ENCODE measurements at places on chromosomes 5 and 9. TPM values are rescaled to one million over a fixed set of nuclear protein-coding genes. Genes with fewer than 3 reads are reported as not detected.
A peak's percentile ranks its signal among the peaks of the same experiment; 100 is the strongest.

Gene ATG10
- total RNA-seq = 9.1 TPM

Gene PLAC8L1
- not detected for total RNA-seq

Gene GLRA1
- total RNA-seq = not detected

Gene ITK
- 1.3 TPM for total RNA-seq

Gene ENTPD8
- total RNA-seq = not detected

Gene WDR38
- not detected for total RNA-seq

Gene ORM1
- not detected for total RNA-seq

Gene HTR1A
- not detected for total RNA-seq

Gene TMEM174
- total RNA-seq = not detected

Gene SLC36A1
- 12.2 TPM for total RNA-seq

Gene PLPP7
- total RNA-seq = 10.0 TPM

DNA sequence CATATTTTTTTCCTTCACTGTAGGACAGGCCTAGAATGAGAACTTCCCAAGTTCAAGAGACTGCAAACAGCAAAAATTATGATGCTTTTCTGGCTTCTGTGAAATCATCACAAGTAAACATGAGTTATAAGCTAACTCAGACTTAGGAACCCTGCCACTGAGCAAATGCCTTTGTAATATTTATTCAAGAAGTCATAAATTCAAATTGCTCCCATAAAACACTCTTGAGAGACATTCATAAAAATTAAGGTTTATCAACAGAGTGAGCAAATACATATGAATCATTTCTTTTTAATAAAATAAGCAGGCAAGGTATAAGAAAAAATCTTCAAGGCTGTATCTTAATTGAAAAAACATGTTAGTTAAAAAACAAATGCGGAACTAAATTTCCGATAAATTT is 124.2 kb downstream of the GNA14 start:
- peak; percentile 50 for DNase-seq

DNA sequence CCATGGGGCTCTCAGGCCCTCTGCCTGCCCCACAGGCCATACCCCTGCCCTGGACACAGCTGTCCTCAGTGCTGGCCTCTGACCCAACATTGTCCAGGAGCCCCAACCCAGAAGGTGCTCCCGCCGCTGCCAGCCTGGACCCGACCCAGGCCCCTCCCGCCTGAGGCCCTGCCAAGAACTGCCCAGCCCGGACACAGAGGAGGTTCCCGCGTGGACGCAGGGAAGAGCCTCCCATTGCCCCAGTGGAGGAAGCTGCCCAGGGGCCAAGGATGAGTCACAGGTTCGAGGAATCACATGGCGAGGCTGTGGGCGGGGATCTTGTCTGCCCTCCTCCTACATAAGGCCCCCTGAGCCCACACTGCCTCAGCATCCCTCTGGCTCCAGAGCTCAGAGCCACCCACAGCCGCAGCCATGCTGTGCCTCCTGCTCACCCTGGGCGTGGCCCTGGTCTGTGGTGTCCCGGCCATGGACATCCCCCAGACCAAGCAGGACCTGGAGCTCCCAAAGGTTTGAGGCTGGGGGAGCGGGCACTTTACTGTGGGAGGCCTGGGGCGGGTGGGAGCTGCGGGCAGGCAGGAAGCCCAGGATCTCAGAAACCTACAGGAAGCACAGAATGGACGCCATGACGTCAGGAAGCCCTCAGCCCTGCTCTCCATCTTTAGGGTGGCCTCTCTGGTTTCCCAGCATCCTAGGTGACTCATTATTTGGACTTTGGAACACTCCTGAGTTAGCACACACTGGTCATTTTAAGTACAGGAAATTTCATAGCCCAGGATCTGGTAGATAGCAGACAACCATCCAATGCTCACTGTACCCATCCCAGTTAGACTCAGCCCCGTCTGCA is at the start of gene PAEP:
PAEP (plus strand) TSS at position 366 of the 844 bp plus-strand sequence.
- DNase-seq = no peak

DNA sequence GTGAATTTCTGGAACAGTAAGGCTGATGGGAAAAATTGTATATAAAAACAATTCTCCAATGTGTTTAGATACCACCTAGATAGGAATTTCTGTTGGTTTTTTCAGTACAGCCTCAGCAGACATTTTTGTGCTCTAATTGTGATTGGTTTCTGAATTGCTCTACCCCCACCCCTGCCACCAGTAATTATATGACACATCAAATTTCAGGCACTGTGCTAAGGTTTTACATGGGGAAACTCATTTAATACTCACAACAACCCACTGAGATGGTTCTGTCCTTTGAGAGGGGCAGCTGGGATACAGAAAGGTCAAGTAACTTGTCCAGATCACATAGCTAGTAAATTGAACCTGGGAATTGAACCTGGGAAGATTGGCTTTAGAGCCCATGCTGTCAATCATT is 288.0 kb downstream of the ARHGEF28 start:
- no peak for DNase-seq

- no peak for DNase-seq
These were observed 30.7 kb upstream of the PSD2 start for GRCh38 chr5:139764886-139765408.

- peak; percentile 14 for DNase-seq
These were observed 125.1 kb upstream of the SGCD start for GRCh38 chr5:156201788-156202403.

DNA sequence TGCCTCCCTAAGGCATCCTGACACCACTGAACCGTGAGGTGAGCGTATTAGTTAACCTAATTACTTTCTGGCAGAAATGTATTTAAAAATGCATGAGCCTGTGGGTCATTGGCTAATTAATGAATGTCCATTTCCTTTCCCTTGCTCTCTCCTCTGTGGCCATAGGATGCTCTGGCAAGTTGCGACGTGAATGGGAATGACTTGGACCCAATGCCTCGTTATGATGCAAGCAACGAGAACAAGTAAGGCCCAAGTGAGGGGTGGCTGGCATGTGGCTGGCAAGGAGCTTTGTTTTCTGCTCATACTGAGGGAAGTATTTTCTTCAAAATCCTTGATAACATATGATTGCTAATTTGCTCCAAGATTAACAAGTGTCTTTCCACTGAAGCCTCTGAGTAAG is 136.3 kb downstream of the PCSK5 start:
- DNase-seq = no peak

DNA sequence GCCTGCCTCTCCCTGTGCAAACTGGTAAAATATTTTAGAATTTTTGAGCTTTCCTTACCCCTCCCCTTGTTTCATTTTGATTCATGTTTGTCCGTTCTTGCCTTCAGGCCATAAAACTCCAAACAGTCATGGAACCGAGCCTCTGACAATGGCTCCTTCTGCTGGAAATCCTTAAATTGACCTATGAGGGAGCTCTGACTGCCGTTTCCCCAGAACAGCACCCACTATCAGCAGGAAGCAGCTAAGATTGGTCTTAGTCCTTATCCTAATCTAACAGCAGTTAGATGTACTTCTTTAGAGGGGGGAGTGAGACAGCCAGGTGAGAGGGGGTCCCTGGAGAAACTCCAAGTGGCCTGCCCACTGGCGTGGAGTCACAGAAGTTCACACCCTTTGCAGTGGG is 106.7 kb downstream of the FAM174A start:
- DNase-seq = no peak

DNA sequence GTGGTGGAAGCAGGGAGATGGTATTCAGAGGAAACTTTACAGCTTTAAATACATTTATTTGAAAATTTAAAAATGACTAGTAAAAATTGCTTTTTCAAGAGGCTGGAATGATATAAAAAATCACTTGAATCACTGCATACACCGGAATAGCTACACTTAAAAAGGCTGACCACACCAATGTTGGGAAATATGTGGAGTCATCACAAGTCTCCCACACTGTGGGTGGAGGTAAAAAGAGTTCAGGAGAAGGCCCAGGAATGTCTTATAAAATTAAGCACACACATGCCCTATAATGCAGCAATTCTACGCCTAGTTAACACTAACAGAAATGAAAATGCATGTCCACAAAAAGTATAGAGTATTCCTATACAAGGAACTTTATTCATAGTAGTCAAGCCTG is 198.1 kb downstream of the ROR2 start:
- DNase-seq = peak; percentile 78

DNA sequence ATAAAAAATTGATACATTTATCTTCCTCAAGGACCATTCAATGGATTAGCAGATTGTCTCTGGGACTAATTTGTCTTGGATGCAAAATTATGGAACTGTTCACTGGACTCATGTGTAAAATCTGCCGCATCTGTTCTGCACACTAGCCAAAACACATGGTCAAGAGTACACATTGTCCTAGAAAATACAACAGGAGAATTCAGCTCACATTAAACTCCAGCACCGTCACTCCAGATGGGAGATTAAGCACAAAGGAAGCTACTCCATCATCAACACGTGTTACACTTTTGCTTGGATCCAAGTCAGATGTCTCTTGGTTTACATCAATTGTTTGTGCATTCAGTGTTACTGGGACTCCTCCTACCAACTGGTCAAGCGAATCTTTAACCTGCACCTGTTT is 28.8 kb downstream of the C5 start:
- peak; percentile 56 for DNase-seq

DNA sequence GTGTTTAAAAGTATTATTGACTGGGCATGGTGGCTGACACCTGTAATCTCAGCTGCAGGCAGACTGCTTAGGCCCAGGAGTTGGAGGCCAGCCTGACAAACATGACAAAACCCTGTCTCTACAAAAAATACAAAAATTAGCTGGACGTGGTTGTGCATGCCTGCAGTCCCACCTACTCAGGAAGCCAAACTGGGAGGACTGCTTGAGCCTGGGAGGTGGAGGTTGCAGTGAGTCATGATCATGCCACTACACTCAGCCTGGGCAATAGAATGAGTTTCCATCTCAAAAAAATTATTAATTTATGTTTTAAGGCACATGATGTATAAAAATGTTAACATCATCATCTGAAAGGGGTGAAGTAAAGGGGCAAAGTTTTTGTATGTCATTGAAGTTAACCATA is 49.7 kb upstream of the FNIP1 start:
- no peak for DNase-seq

GRCh38 chr5:3605298-3606010 is 9.8 kb downstream of the IRX1 start:
- no peak for DNase-seq

- no peak for DNase-seq
These were observed 24.2 kb upstream of the SIL1 start for GRCh38 chr5:139222346-139222745.

DNA sequence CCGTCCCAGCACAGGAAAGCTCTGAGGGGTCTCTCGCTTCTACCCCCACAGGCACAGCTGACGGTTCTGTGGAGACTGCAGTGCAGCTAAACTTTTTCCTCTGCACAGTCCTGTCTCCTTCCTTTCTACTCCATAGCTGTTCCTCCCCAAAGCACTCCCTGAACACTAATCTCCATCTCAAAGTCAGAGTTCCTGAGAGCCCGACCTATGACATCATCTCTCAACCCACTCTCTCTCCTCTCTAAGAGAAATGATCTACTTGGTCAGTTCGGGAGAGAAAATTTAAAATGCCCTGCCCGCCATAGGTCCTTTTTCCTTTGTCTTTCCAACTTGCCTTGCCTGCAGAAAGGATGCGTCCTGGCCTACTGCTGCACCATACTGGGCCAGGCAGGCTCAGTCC is 90.6 kb downstream of the FANCC start:
- no peak for DNase-seq

- DNase-seq = peak; percentile 39
These were observed 18.8 kb upstream of the TEK start for GRCh38 chr9:27090231-27090630.

DNA sequence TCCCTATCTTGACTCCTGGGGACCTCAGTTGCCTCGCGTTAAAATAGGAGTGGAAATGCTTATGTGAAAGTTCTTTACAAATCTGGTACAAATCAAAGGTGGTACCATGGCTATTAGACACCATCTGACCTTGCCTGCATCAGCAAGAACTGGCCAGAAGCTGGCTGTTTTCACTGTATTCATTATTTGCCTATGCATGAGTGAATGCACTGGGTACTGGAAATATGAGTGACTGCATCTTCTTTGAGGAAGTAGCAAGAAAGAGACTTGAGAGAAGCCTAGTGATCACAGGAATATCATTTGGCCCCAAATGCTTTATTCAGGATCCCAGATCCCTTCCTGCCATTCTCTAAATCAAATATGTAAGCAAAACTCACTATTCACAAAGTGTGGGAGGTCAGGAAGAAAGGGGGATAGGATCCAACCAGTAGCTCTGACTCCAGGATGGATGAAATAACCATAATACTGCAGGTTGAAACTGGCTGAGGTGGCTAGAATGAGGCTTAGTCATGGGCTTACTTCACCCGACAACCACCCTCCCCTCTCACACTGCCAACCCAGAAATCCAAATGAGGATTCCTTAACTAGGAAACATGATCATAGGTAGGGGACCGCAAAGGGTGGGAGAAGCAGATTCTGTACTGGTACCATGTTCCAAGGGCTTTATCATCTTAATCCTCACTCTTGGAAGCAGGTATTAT is 56.7 kb downstream of the FAM114A2 start:
- DNase-seq = no peak

- no peak for DNase-seq
These were observed 25.2 kb downstream of the TGFBR1 start for GRCh38 chr9:99130069-99130468.

DNA sequence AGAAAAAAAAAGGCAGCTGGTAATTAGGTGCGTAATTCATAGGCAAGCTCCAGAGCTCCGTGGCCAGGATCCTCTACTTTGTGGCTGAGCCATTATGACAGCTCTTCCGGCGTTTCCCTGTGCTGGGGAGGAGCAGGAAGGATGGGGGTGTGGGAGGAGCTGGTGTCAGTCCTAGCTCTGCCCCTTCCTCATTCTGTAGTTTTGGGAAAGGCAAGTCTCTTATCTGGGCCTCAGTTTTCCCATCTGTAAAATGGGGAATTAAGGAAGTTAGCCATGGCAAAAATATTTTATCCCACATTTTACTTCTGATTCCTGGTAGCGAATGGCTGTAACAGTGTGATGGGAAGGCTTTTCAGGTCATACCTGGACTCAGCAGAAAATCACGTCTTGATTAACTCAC is 81.1 kb downstream of the SEC61B start:
- no peak for DNase-seq

All from fibroblast of villous mesenchyme (primary cell).